ENCODE measurements at places on chromosomes 7 and 10. TPM values are rescaled to one million over a fixed set of nuclear protein-coding genes. Genes with fewer than 3 reads are reported as not detected.

The MRPS24 gene
- 98.7 TPM for total RNA-seq

The HNRNPF gene
- 160 TPM for total RNA-seq

The TAS2R4 gene
- total RNA-seq: 0.16 TPM

The PNLIP gene
- total RNA-seq: not detected

The TBX20 gene
- total RNA-seq: 49.5 TPM

The NFE2L3 gene
- total RNA-seq: 2.4 TPM

The FAM180A gene
- 0.49 TPM for total RNA-seq

The CCL24 gene
- not detected for total RNA-seq

The XRCC2 gene
- 0.81 TPM for total RNA-seq

The CAMK2B gene
- total RNA-seq: 0.97 TPM

The TUBB8 gene
- total RNA-seq: not detected

The SH2B2 gene
- 7.3 TPM for total RNA-seq

The CHAT gene
- not detected for total RNA-seq

The OPN1SW gene
- not detected for total RNA-seq

The ADCYAP1R1 gene
- not detected for total RNA-seq

The TEX36 gene
- not detected for total RNA-seq

The VSTM4 gene
- total RNA-seq: 3.1 TPM

The TAS2R3 gene
- total RNA-seq: not detected

The PSD gene
- 0.72 TPM for total RNA-seq

The SPDYE18 gene
- total RNA-seq: not detected

The HHEX gene
- total RNA-seq: 3.1 TPM

The LHFPL3 gene
- total RNA-seq: not detected

The NRF1 gene
- total RNA-seq: 14.8 TPM

The PNLIPRP2 gene
- not detected for total RNA-seq
